SW 1271 (cell line): ENCODE measurements at places on chromosomes 6 and 20.

- no peak for DNase-seq
These were observed 281.8 kb downstream of the GMDS start for GRCh38 chr6:1963596-1963995.

DNA sequence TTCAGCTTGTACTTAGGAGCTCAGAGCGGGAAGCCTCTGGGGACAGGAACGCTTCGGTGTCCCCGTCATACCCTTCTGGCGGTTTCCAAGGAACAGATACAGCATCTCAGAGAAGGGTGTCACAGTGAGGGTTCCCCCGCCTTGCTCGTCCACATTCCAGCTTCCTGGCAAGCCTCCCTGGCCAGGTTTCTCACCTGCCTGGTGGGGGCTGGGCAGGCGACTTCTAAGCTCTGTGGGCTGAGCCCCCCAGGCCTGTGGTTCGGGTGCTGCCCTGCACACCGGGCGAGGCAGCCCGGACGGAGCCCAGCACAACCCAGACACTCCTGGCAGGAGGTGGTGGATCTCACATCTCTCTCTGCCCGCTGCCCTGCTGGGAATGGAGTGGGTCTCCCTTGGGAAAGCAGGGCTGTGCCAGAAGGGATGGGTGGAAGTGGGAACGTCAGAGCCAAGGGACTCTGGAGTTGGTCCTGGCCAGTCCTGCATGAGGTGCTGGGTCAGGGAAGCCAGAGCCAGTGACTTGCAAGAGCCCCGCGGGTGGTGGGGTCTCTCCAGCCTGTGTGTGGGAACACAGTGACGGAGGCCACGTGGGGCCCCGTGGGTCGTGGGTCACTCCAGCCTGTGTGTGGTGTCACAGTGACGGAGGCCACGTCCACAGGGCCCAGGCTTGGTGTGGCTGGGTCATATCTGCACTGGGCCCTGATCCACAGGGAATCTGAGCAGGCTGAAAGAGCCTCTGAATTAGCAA, 47.7 kb upstream of the SMOC2 start:
- DNase-seq, result no peak

DNA sequence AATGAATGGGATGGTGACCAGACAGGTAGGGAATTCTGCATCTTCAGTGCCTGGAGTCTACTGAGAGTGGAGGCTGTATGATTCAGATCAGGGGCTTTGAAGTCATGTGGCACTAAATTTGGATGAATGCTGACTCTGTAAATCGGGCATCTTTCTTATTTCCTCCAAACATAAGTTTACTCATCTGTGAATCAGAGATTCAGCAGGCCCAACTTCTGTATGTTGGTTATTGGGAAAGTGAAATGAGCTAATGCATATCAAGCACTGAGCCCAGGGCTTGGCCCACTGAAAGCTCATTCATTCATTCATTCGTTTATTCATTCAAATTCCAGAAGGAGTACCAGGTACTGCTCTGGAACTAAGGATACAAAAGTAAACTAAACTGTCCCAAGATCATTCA, 192.3 kb upstream of the RIN2 start:
- no peak for DNase-seq

- DNase-seq, result no peak
These were observed 16.6 kb upstream of the EZR start for GRCh38 chr6:158835616-158836221.

GRCh38 chr6:144277174-144277573, 8.0 kb upstream of the UTRN start:
- no peak for DNase-seq

DNA sequence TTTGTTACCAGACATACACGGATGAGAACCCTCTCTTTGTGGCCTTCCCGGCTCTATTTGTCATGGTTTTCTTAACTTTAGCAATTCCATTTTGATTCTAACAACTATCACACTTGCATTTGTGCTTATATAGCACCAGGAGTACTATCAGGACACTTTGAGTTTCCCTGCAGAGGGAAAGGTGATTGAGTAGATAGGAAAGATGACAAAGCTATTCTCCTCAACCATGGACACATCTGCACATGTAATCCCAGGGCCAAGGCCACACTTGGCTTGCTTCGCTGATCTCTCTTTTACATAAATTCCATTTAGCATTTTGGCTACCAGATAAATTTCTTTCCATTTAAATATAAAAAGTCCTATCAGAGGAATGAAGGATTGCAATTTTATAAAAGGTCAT, 23.3 kb upstream of the CFAP206 start:
- no peak for DNase-seq

- DNase-seq, result no peak
These were observed 309.2 kb upstream of the MAP3K7 start for GRCh38 chr6:90896075-90896547.

DNA sequence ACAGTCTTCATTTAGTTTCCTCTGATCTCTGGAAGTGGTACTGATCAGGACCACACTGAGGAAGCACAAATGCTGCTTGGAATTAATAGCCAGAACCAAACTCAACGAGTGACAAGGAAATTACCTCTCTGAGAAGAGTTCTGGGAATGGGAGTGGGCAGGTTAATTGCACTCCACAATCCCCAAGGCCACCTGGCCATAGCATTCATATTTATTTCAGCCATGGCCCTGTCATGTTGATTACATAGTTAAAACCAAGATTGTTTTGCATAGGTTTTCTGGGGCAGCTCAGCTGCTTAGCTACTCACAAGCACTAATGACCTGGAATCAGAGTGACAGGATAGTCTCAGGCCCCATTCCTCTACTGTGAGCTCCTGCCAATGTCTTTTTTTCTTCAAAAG, 230.2 kb upstream of the RIMS1 start:
- no peak for DNase-seq

- DNase-seq, result no peak
These were observed 129.1 kb upstream of the DOK5 start for GRCh38 chr20:54346276-54346675.

DNA sequence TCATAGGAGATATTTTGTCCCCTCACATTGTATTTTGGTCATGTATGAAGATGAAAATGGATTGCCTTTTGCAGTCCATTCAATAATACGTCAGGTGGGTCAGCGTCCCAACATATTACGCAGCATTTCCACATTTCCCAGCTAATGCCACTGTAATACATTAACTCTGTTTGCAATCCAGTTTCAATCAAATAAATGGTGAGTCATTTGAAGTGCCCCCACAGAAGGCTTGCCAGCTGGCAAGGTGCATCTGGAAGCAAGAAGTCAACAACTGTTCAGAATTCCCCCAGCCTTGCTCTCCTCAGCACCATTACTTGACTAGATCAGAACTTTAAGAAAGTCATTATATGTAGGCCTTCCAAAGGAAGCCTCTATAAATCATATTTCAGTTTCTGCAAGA, 50.4 kb downstream of the PHACTR1 start:
- no peak for DNase-seq

DNA sequence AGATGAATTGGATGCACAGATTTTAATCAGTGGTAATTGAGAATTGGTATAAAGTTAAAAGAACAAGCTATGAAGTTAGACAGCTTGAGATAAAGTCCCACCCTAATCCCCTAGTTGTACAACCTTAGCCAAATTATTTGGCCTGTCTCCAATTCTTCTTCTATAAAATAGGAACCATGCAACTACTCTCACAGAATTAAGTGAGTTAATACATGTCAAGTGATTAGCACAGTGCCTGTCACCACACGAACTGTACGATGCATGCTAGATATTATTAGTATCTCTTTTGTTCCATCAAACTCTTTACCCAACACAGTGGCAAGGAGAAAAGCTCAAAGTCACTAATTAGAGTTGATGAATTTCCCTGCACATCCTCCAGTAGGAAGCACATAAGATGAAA, 44.7 kb downstream of the MBOAT1 start:
- no peak for DNase-seq

DNA sequence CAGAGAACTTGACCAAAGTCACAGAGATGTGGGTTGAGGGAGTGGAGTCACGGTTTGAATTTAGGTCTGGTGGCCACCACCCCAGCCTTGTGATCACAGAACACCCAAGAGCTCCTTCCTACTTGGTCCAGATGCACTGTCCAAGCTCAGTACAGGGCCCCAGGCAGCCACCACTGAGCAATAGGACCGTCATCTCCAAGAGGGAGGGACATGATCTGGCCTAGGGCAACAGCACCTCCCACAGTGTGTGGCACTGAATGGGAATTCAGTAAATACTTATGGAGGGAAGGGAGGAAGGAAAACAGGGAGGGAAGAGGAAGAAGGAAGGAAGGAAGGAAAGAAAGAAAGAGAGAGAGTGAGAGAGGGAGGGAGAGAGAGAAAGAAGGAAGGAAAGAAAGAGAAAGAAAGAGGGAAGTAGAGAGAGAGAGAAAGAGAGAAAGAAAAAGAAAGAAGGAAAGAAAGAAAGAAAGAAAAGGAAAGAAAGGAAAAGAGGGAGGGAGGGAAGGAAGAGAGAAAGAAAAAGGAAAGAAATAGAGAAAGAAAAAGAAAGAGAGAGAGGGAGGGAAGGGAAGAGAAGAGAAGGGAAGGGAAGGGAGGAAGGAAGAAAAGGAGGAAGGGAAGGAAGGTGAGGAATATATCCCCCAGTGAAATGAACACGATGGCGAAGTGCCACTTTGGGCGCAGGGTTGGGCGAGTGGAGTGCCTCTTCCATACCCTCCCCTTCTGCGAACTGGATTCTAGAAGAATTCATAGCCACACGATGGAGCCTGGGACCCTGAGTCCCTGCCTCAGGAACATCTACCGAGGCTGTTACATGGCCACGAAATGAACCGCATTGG, 243.7 kb downstream of the TFAP2C start:
- no peak for DNase-seq

DNA sequence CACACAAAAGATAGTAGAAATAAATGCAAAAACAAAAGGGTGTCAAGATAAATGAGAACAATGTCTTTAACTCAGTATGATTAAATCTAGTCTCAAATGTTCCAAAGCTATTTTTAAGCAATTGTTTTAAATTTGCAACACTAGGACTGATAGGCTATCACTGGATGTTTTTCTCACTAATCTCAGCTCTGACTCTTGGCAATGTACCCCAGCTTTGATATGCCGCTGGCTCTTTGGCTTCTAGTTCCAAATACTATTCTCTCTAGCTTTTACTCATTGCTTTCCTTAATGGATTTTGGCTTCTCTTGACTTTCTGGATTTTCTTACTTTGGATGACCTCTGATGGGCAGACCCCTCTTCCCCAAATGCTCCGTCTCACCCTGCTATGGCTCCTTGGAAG, 116.0 kb upstream of the SLC35B3 start:
- no peak for DNase-seq

DNA sequence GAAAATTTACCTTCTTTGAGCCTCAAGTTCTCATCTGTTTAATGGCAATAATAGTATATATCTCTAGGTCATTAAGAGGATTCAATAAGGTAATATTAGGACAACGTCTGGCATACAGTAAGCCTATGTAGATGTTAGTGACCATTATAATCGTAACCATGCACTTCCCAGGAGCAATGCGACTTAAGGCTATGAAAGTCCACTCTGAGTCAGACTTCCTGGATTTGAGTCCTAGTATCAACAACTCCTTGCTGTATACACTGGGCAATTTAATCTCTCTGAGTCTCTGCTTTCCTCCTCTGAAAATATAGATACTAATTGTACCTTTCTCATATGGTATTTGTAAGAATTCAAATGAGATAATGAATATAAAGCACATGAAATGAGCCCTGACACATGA, 168.1 kb upstream of the HDDC2 start:
- DNase-seq, result no peak

DNA sequence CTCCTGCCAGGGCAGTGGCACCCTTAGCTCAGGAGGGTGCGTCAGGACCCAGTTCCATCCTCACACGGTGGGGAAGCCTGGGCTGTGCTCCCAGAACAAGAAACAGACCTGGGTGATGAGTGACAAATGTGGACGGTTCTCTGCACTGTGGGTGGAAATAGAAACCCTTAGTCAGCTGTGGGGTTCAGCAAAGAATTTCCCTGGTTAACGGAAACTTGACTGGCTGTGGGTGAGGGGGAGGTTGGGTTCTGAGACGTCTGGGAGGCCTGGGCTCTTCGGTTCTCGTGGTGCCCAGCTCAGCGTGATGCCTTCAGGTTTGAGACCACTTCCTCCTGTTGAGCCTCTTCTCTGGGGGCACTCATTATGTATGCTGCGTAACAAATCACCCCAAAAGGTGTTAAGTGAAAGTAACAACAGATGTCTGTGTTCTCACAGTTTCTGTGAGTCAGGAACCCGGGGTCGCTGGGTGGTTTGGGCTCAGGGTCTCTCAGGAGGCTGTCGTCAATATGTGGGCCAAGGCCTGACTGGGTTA, 53.1 kb upstream of the FAM83D start:
- DNase-seq, result no peak

GRCh38 chr6:45521226-45521625, 143.5 kb upstream of the SUPT3H start:
- DNase-seq, result no peak

GRCh38 chr6:120569714-120570113, 764.6 kb downstream of the TBC1D32 start:
- no peak for DNase-seq

DNA sequence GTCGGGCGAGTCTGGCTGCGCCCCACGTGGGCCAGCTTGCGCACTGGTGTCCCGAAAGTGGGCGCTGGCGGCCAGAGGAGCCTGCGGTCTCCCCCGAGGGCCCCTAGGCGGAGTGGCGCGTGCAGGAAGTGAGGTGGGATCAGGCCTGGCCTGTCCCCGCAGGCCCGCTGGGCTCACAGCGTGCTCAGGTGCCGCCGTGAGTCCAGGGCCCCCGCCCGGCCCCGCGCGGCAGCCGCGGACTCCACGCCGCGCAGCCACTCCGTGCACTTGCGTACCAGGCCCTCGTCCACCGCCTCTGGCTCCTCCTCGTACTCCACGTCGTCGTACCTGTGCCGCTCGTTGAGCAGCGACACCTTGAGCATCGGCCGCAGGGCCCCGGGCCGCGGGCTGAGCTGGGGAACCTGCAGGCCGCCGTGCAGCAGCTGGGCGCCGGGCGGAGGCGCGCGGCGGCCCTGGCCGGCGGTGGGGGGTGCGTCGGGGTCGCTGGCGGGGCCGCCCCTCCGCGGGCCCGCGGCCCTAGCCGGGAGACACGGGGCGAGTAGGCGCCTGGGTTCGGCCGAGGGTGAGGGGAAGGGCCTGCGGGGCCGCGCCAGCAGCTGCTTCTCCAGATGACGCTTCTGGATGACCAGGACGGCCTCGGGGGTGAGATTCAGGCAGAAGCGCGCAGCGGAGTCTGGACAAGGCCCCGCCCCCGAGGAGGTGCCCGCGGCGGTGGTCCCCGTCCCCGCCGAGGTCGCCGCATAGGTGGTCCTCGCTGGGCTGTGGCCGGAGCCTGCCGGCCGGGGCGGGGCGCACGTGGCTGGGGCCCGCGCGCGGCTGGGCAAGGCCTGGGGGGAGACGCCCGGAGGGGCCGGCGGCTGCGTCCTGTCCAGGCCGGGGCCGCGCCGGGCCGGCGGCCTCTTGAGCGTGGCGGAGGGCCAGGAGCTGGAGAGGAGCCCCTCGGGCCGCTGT, 835 bp downstream of the PRR18 start:
- DNase-seq, result no peak
